IMR-90 (cell line): ENCODE measurements at places on chromosomes 3 and 15. TPM values are rescaled to one million over a fixed set of nuclear protein-coding genes. Genes with fewer than 3 reads are reported as not detected.
A peak's percentile ranks its signal among the peaks of the same experiment; 100 is the strongest.

DNA sequence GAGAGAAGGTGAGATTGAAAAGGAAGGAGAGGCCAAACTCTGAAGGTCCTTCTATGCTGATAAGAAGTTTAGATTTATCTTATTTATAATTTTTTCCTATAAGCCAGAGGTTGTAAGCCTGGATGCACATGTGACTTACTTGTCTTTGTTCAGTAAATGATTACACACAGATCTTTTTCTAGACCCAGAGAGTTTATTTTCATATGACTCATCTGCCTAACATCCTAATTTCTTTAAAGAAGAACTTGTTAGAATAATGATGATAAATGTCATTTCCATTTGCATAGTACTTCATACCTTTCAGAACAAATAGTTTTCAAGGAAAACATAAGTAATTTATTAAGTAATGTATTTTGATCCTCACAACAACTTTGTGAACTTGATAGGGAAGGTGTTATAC lies 434.8 kb upstream of the DPH6 start:
- peak; percentile 72 for DNase-seq
- H3K36me3 ChIP-seq, result no peaks in the 10 kb centered on the region
- no peaks in the 10 kb centered on the region; the same call in 1 of the 2 replicates for H3K4me1 ChIP-seq
- no peak overlapping the region for H3K27ac ChIP-seq
- no peak overlapping the region for H3K4me3 ChIP-seq

Gene SLCO2A1
- under 0.01 TPM in 2 replicates for total RNA-seq

DNA sequence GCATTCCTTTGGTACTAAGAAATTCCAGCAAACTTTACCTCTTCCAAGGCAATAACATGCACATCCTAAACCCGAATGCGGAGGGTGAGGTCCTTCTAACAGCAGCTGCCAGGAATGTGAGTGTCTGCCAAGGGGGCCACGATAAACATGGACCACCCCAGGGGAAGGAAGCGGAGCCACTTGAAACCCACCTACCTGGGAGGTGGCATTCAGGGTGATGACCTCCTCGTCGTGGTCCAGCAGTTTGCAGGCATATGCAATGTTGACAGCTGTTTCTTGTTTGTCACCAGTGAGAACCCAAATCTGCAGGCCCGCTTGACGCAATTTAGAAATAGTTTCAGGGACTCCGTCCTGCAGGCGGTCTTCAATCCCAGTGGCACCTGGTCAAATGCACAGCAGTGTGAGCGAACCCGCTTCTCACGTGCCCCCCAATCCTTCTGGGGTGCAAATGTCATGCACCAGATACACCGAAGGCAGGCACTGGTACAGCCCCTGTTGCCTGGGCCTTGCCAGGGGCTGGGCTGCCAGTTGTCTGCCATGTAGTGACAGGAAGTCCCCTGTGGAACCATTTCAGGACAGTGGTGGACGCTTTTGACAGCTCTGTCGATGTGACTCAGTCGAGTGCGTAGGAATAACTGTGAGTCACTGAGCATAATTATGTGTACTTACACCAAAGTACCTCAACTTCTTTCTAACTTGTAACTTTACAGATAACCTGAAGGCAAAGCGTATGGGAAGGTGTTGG lies 161.2 kb downstream of the ATP10A start:
- no peaks in the 10 kb centered on the region for H3K4me1 ChIP-seq
- H3K4me3 ChIP-seq, result no peak overlapping the region
- no peak overlapping the region for H3K27ac ChIP-seq
- no peaks in the 10 kb centered on the region for H3K27me3 ChIP-seq
- peak; percentile 15 for DNase-seq

Gene MUC4
- not detected in 2 replicates for total RNA-seq

- H3K4me3 ChIP-seq, result no peak overlapping the region
- H3K36me3 ChIP-seq, result no peaks in the 10 kb centered on the region
- no peak for DNase-seq
- H3K27me3 ChIP-seq, result peaks cover 8% of the 10 kb centered on the region
- H3K4me1 ChIP-seq, result no peaks in the 10 kb centered on the region
These were observed 42.8 kb downstream of the GRIP2 start for GRCh38 chr3:14497321-14497720.

Gene GPR171
- total RNA-seq, result not detected in 2 replicates

- peak; percentile 28 for DNase-seq
- H3K36me3 ChIP-seq, result no peaks in the 10 kb centered on the region
- H3K4me3 ChIP-seq, result no peak overlapping the region
- H3K27ac ChIP-seq, result peak overlapping the region; percentile 28
These were observed 148.0 kb upstream of the TPM1 start for GRCh38 chr15:62894322-62895085.

GRCh38 chr15:40340740-40341400 lies at the start of gene CCDC9B:
Gene CCDC9B (minus strand): TSS chr15:40340939. CDS start chr15:40340819, 120 bp downstream.
- peak within 1 kb of the TSS; percentile 97 for H3K27ac ChIP-seq
- no peaks in the 10 kb centered on the region for H3K27me3 ChIP-seq
- peak; percentile 84 for DNase-seq
- H3K4me3 ChIP-seq, result peak within 1 kb of the TSS; percentile 45

GRCh38 chr15:67745073-67746006 lies 80.0 kb upstream of the SKOR1 start:
- H3K36me3 ChIP-seq, result 0 out of 2 replicates have a peak, but pooled peaks cover 2% of the 10 kb centered on the region
- no peak overlapping the region for H3K4me3 ChIP-seq
- no peaks in the 10 kb centered on the region; the same call in 1 of the 2 replicates for H3K4me1 ChIP-seq
- DNase-seq, result peak; percentile 45
- H3K27ac ChIP-seq, result no peak overlapping the region

DNA sequence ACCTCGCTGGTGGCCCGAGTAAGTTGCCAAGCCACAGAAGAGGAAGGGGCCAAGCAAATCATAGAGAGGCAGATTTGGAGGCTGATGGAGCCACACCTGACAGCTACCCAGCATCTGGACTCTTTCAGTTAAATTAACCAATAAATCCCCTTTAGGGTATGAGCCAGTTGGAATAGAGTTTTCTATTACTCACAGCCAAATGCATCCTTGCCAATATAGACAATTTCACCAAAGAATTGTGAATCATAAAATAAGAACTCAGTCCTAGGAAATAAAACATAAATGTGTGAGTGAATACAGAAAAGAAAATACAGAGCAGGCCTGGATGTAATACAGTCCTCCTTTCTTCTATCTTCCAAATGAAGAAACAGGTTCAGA lies 161.6 kb upstream of the ANKRD28 start:
- no peak overlapping the region for H3K4me3 ChIP-seq
- no peaks in the 10 kb centered on the region for H3K36me3 ChIP-seq
- no peaks in the 10 kb centered on the region for H3K27me3 ChIP-seq
- H3K27ac ChIP-seq, result peak overlapping the region; percentile 42; the same call in 1 of the 2 replicates
- H3K4me1 ChIP-seq, result peaks cover 13% of the 10 kb centered on the region
- DNase-seq, result peak; percentile 71
